ENCODE measurements at places on chromosomes 7 and 10. TPM values are rescaled to one million over a fixed set of nuclear protein-coding genes. Genes with fewer than 3 reads are reported as not detected.
A peak's percentile ranks its signal among the peaks of the same experiment; 100 is the strongest.

Gene TACC2
- 65.9 TPM for total RNA-seq

DNA sequence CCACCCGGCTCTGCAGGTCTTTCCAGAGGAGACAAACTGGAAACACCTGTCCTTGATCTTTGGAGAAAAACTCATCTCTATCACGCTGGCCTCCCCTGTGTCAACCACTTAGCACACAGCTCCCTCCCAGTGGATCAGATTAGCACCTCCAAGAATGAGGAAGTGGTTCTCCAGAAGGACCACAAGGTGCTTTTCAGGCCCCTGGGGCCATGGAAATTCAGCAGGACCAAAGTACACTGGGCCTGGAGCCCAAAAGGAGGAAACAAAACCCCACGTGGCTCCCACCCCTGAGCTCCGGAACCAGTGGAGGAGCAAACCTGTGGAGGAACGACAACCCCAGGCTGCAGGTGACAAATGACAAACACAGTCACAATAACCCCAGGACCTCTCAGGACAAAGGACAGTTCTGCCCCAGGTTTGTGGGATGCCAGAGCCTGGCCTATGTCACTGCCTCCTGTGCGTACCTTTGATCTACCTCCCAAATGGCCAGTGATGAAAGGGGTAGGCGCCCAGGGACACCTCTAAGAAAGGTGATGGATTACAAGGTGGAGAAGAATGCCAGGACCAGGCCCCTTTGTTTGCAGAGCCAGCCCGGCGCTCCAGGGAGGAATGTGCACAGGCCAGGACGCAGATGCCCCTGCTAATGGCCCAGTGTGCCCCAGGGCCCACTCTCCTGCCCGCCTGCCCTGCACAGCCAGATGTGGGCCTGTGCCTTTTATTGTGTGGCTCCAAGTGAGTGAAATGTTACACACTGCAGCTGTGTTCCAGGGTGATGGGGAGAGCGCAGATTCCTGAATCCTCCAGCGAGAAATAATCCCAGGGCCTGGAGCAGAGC, 5.7 kb downstream of the TNS3 start:
- DNase-seq: peak; percentile 78

DNA sequence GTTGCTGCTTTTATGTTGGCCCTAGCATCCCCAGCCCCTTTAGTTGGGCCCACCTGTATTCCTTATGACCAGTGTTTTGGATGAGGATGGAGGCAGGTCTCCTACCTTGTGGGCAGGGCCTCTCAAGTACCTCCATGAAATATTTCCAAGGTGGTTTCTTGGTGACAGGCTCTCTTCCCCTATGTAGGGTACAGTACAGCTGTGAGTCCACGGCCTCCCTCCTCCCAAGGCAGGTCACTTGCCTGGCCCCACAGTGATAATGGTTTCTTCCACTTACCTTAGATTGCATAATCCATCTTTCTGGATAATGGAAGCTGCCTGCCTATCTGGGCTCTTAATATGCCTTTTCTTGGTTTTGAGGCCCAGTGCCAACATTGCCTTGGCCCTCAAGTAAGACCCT, 110.4 kb downstream of the NT5C2 start:
- DNase-seq: no peak

Gene ADARB2
- total RNA-seq: 0.80 TPM

GRCh38 chr7:43869867-43870240, 537 bp upstream of the MRPS24 start:
- peak; percentile 26 for DNase-seq

- DNase-seq: no peak
Observed at GRCh38 chr7:66078067-66078466, 2.4 kb downstream of the ASL start.
